ENCODE measurements at places on chromosomes 5 and 9.

DNA sequence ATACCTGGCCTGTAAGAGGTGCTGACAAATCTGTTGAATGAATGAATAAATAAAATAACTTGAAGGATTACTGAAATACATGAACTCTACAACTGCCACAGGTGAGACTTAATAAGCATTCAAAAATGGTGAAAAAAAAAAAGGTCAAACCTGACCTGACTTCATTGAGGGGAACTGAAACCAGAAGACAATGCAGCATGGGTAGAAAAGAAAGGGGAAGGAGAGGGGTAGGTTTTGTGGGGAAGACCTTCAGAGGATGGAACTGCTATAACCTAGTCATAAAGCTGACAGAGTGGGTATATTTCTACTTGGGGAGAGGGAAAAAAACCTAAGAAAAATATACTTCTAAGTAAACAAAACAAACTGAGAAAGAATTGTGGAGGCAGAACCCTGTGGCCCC lies 56.6 kb downstream of the RASEF start:
- no peak for DNase-seq

DNA sequence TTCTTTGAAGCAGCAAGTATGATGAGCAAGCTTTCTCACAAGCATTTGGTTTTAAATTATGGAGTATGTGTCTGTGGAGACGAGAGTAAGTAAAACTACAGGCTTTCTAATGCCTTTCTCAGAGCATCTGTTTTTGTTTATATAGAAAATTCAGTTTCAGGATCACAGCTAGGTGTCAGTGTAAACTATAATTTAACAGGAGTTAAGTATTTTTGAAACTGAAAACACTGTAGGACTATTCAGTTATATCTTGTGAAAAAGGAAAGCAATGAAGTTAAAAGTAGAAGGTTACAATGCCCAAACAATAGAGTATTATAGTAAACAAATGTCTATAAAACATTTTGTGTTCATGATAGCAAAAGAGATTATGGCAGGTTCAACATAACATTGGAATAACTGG lies 88.6 kb downstream of the JAK2 start:
- DNase-seq: no peak

- DNase-seq: no peak
Measured at GRCh38 chr9:34484678-34485077, 26.1 kb downstream of the DNAI1 start.

DNA sequence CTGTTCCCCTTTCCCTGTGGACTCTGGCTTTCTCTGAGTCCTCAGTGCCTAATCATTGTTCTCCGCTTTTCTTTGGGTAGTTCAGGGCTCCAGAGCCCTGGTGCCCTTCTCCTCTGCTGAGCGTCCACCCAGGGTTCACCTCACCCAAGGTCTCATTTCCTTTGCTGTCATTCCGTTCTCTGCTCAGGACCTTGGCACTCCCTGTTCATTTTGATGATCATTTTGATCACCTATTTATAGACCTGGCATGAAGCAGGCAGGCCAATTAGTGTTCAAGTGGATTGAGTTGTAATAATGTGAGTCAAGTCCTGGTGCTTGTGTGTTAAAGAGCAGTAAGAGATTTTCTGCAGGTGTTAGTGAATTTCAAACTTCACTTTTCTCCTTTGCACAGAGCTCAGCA lies 3.6 kb downstream of the TRIO start:
- no peak for DNase-seq

DNA sequence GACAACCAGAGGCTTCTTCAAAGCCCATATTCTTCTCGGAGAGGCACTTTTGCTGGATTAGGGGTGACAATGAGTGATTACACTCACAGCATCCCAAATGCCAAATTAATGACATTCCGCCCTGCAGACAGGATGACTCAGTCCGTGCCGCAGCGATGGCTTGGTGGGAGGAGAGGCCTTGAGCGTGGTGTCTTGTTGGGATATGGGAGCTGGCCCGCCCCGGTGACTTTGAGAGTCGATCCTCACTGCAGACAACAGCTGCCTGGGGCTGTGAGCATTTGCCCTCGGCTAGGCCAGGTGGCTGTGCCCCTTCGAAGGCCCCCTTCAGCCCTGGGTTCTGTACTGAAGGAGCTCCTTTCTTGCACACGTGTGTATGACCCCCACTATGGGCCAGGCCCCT lies 29.8 kb downstream of the OLFM1 start:
- no peak for DNase-seq

DNA sequence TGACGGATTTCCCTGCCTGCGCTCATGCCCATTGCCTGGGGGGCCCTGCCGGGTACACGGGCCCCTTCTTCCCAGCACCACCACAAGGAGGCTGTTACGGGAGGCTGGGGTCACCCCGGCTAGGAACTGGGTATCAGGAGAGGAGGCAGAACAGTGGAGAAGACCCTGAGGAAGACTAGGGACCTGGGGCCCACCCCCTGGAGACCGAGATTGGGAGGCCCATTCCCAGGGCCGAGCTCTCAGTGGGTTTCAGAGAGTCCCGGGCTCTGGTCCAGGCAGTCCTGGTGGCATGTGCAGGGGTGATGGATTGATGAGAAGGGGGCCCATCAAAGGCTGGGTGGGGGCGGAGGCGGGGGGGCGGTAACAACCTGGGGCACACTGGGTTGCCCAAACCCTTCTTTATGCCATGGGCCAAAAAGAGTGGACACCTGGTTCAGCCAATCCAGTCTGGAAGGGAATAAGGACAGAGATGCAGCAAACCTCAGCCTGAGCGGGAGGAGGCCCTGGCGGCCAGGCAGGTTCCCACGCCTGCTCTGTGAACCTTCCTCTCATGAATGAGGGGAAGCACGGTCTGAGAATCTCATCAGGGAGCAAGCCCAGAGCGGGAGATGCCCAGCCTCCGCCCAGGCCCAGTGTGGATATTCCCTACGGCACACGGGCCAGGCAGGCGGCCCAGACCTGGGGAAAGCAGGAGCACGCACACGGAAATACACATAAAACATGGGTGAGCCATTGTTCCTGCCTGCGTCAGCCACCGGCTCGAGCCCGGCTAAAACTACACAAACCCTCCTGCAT lies 785 bp upstream of the P4HA2 start:
- DNase-seq: no peak
